ENCODE measurements at places on chromosomes 2 and 18. TPM values are rescaled to one million over a fixed set of nuclear protein-coding genes. Genes with fewer than 3 reads are reported as not detected.

ABCB11 gene
- total RNA-seq: under 0.01 TPM

KCNK3 gene
- total RNA-seq: 4.1 TPM

GALR1 gene
- under 0.01 TPM for total RNA-seq

LYG1 gene
- total RNA-seq: 0.41 TPM

COL5A2 gene
- total RNA-seq: 19.2 TPM

PARD3B gene
- 4.5 TPM for total RNA-seq

ATP5MC3 gene
- 64.4 TPM for total RNA-seq

MTCL1 gene
- total RNA-seq: 15.9 TPM

TIMM21 gene
- 36.3 TPM for total RNA-seq

STK36 gene
- 16.7 TPM for total RNA-seq

MYO1B gene
- 85.2 TPM for total RNA-seq

GAL3ST2 gene
- total RNA-seq: 0.41 TPM

XIRP2 gene
- total RNA-seq: 0.41 TPM

STARD6 gene
- 0.82 TPM for total RNA-seq

MEP1B gene
- 0.41 TPM for total RNA-seq

GPBAR1 gene
- total RNA-seq: not detected

CAVIN2 gene
- total RNA-seq: 3.3 TPM
